ENCODE measurements at places on chromosomes 16 and 17.

DNA sequence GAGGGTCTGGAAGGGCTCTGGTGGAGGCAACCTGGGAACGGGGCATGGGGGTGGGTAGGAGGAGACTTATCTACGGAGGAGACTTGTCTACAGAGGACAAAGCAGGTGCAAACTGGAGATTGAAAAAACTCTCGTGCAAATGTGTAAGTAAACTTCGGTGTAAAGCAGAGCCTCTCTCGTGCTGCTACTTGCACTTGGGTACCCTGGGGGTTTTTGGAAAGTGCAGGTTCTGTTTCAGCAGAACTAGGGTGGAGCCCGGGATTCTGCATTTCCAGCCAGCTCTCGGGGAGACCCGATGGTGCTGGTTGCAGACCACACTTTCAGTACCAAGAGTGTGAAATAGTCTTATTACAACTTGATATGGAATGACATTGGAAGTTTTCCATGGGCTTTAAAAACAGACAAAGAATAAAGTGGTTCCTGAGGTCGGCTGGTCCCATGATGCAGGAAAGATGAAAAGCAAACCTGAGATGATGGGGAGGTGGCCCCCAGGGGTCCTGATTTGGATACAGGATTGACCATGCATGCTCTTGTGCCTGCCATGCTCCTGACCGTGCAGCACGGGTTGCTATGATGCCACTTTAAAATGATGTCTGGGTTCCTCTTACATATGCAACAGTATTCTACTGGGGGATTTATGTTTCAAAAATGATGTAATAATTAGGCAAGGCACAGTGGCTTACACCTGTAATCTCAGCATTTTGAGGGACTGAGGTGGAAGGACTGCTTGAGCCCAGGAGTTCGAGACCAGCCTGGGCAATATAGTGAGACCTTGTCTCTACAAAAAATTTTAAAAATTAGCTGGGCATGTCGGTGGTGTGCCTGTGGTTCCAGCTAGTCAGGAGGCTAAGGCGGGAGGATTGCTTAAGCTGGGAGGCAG is 69.3 kb downstream of the IRF8 start:
- no peak for DNase-seq

- DNase-seq, result no peak
Observed at GRCh38 chr17:35185849-35186248, 8.3 kb downstream of the SLC35G3 start.

DNA sequence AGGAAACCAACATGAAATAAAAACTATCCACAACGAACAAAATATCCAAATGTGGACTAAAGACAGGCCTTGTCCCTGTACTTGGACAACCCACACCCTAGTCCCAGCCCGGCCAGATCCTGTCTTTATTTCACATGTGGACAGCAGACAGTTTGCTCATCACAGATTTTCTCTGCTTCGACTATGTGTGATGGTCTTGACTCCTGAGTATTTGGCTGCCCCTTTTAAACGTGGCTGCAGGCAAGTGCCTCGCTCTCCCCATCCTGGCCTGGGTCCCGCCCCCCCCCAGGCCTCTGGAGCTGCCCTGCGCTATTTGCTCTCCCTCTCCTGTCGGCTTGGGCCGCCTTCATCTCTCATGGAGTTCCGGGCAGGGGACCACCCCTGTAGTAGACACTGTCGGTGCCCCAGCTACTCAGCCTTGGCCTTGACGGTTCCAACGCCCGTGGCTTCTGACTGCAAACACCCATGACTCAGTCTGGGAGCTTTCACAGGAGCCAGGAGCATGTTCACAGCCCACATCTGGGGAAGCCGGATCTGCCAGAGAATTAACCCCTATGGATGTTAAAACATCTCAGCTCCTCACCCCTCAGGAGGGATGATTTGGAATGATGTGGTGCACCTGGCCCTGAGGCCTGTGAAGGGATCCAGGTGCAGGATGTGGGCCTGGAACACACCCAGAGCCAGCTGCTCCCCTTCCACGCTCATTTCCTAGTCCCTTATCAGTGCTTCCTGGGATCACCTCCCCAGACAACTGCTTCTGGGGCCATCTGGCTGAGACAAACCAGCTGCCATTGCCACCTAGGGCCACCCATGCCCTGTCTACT is 229.7 kb upstream of the RPL38 start:
- DNase-seq, result no peak

DNA sequence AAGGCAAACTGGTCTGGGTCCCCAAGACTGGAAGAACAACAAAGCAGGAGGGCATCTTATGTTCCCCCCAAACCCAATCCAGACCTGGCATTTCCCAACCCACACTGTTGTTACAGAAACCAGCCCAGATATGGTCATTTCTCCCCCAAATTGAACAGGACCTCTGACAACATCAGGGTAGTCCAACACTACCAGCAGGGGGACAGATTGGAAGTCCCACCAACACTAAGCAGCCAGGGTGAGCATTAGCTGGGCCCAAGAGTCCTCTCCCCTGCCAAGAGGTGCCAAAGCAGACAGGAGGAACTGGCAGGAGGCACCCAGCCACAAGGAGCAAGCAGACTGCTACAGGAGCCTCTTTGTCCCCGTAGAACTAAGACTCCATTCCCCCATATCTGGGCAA is 29.3 kb upstream of the CNEP1R1 start:
- no peak for DNase-seq

DNA sequence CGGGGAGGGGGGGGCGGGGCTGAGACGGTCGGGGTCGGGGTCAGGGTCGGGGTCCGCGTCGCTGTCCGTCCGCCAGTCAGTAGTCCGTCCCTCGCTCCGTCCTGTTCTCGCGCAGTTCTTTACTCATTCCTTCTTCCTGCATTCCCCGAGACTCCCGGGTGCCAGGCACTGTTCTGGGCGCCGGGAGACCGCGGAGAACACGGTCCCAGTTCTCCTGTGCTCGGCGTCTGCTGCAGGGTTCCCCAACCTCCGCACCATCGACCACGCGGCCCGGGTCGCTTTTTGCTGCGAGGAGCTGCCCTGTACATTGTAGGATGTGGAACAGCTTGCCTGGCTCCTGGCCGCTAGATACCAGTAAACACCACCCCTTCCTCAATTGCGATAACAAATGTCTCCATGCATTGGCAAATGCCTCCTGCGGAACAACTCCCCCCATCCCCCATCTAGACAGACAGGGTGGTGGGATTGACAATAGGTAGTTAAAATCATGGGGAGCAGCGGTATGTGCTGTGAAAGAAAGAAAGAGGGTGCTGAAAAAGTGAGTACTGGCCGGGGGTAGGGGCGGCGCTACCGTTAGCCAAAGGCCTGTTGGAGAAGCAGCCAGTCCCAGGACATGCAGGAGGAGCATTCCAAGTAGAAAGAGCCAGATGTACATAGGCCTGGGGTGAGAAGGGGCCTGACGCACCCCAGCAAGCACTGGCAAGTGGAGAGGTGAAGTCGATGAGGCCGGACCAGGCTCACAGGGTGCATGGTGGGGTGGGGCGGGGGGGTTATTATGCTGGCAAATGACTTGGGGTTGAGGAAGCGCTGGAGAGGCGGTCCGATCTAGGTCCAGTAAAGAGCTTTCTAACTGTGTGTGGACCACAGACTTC is 631 bp downstream of the TRAF7 start:
- peak; percentile 67 for DNase-seq

GRCh38 chr16:58280846-58281301 is 14.0 kb downstream of the PRSS54 start:
- peak; percentile 63 for DNase-seq

DNA sequence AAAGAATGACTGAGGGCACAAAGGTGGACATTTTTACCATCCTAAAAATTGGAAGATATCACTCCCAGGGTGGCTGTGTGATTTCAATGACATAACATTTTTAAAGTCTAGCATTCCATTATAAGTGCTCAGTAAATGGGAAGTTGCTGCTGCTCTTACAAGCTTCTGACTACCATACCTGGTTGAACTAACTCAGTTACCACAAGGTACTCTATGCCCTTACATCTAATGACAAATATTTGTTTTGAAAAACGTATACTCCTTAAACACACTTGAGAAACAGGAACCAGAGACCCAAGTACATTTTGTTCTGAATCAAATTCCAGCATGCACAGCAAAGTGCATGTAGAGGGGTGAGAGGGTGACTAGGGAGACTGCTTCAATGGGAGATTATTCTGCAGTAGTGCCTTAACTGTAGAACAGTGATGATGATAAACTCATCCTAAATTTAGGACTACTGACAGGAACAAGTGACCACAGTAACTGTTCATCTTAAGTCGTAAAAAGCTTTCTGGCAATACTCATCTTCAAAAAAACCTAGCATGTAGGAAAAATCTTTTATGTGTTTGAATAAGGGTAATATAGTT is 83.5 kb downstream of the KANSL1 start:
- no peak for DNase-seq

Data from astrocyte of the spinal cord (primary cell).